ENCODE measurements at places on chromosomes 2 and 18. TPM values are rescaled to one million over a fixed set of nuclear protein-coding genes. Genes with fewer than 3 reads are reported as not detected.

DNA sequence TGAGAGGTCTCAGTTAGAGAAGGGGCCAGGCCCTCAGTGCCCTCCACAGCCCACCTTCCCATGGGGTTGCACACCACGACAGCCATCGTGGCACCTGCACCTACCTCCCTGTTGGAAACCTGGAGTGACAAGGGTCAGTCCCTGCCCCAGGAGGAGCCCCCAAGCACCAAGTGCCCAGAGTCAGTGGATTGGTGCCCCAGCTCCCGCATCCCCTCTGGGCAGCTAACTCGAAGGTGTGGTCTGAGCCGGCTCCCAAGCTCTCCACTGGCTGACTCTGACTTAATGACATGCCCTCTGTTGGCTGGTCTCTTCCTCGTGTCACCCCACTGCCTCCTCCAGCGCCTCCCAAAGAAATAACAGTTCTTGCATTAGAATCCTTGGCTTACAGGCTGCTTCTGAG lies 116.4 kb downstream of the NDUFA10 start:
- DNase-seq: no peak

DNA sequence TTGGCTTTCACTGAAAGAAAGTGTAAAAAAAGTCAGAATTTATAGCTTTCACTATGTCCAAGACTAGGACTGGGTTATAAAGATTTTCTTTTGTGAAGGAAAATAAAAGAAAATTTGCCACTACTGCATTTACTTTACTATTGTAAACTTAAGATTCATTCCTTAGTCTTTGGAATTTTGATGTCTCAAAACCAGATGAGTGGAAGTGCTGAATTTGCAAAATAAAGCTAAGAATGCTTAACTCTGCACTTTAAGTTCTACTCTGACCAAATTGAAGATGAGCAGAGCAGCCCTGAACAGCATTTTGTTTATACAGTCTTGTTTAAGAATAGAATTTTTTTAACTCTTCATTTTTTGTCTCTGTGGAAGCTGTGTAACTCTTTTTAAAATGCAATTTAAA lies 102.4 kb downstream of the ICA1L start:
- no peak for DNase-seq

- DNase-seq: no peak
Observed at GRCh38 chr18:24033641-24034412, 19.3 kb downstream of the TTC39C start.

- no peak for DNase-seq
Observed at GRCh38 chr2:39470580-39470979, 33.5 kb upstream of the MAP4K3 start.

DNA sequence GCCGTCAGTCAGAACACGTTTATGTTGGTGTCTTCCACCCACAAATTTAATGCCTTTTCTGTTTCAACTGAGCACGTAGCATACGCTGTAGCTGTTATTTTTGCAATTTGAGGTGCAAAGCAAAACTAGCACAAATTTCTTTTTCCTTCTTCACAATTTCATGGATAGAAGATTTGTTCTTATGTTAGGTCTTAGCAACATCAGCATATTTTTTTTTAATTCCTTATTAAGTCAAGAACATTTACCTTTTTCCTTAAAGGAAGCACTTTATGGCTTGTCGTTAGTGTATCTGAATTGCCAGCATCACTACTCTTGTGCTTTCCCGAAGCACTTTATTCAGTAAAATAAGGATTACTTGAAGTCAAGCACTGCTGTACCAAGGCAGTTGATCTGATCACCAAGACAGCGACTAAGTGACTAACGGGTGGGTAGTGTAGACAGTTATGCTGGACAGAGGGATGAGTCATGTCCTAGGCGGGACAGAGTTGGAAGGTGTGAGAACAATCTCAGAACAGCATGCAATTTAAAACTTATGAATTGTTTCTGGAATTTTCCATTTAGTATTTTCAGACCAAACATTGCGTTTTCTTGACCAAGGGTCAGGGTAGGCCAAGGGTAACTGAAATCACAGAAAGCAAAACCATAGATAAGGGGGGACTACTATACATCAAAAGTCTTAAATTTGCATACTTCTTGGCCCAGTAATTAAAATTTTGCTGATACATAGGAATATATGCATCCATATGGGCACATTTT lies 13.3 kb downstream of the BABAM2 start:
- DNase-seq: no peak

Gene CHCHD5
- total RNA-seq: 9.2 TPM

Gene CNNM3
- 2.2 TPM for total RNA-seq

All from fibroblast of the aortic adventitia (primary cell).